ENCODE measurements at places on chromosomes 12 and 14.

GRCh38 chr14:71549421-71550050 lies 382.7 kb upstream of the RGS6 start:
- DNase-seq, result no peak

- DNase-seq, result peak; percentile 64
Measured at GRCh38 chr12:64665514-64665913, 55.2 kb downstream of the RASSF3 start.

GRCh38 chr12:122661246-122661645 lies 41.9 kb downstream of the HCAR2 start:
- no peak for DNase-seq

GRCh38 chr14:61444215-61444768 lies 122.9 kb downstream of the PRKCH start:
- peak; percentile 85 for DNase-seq

GRCh38 chr14:60274448-60274847 lies 25.4 kb downstream of the PPM1A start:
- DNase-seq, result no peak

- DNase-seq, result no peak
Measured at GRCh38 chr12:52141306-52141705, 50.5 kb downstream of the KRT80 start.

DNA sequence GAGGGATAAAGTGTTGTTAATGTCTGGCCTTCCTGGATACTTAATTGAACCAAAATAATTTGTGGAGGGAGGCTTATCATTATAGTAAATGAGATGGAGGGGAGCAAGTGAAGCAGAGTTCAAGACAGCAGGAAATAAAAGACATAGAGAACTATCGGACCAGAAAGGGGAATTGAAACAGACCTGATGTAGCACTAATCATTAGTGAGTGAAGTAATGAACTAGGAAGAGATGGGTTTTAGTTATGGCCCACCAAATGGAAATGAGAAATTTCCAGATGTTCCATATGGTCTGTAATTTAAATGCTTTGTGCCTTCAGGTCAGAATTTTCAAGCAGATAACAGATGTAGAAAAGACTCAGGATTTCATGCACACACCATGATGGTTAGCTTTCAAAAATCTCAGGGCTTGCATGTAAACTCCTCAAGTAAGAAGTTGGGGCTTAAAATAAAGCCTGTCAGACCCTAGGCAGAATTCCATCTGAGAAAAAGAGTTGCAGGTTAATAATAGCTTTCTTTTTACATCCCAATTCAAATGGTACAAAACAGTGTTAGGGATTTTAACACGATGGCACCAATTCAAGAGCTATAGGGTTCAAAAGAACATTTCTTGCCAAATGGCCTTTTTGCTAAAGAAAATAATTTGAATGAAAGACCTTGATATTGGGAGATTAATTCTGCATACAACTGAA lies 355.8 kb downstream of the FSCB start:
- DNase-seq, result no peak

DNA sequence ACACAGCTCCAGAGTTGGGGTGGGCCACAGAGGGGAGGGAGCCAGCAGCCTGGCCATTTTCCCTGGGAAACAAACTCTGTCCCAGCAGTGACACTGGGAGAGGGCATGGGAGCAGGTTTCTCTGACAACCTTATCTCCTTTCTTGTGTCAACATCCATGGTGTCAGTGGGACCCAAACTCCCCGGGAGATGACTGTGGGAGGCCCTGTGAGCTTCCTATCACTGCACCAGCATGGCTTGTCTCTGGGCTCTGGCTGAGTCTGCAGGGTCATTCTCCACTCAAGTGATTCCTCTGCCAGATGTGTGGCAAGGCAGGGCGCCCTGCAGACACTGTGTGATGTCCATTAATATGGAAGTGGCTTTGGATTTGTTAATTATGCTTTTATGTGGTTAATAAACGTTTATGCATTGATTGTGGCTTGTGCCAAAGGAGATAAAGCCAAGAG lies 10.1 kb downstream of the LRTM2 start:
- no peak for DNase-seq

DNA sequence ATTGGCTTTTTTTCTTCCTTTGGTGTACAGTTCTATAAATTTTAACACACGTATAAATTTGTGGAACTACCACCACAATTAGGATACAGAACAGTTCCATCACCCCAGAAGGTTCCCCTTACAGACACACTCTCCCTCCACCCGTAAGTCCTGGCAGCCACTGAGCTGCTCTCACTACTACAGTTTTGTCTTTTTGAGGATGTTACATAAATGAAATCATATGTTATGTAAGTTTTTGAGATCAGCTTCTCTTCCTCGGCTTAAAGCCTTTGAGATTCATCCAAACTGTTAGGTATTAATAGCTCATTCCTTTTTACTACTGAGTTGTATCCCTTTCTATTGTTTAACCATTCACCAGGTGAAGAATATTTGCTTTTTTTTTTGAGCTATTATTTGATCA lies 74.3 kb upstream of the SLC24A4 start:
- DNase-seq, result no peak
